T-helper 9 cell (primary cell): ENCODE measurements at places on chromosomes 2 and 18.
A peak's percentile ranks its signal among the peaks of the same experiment; 100 is the strongest.

DNA sequence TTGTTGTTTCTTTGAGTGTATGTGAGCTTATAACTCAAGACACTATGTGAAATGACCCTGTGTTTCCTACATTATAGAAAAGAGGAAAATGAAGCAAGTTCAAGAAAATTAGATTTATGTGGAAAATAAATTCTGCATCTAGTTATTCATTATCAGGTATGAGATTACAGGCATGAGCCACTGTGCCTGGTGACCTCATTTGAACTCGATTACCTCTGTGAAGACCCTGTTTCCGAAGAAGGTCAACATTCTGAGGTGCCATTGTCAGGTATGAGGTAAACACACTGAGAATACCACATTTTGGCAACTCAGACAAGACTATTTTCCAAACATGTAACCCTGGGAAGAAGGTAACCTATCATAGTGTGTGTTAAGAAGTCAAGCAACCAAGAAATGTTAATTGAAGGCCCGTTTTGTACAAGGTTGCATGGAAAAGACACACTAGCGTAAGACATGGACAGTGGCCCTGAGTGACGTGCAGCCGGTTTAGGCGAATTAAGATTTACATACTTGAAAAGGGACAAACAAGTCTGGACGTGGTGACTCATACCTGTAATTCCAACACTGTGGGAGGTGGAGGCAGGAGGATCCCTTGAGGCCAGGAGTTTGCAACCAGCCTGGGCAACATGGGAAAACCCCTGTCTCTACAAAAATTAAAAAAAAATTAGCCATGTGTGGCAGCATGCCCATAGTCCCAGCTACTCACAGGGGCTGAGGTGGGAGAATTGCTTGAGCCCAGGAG lies 186.6 kb downstream of the NEDD4L start:
- no peak for DNase-seq

- no peak for DNase-seq
These were observed 36.1 kb downstream of the MROH2A start for GRCh38 chr2:233814056-233814835.

DNA sequence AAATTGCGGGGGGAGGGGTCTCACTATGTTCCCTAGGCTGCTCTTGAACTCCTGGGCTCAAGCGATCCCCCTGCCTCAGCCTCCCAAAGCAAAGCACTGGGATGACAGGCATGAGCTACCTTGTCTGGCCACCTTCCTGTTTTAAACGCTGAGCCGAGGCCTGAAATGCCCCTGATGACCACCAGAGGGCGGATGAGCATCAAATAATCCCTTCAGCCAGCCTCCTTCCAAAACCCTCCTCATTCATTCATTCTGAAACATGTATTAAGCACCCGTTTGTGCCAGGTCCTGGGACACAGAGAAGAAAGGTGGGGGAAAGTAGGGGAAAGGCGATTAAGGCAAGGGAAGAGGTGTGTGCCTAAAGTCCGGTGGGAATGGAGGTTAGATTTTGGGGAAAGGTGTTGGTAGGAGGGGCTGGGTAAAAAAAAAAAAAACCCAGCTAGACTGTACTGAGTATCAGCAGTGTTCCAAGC lies 30.7 kb upstream of the PTMA start:
- DNase-seq = peak; percentile 76

DNA sequence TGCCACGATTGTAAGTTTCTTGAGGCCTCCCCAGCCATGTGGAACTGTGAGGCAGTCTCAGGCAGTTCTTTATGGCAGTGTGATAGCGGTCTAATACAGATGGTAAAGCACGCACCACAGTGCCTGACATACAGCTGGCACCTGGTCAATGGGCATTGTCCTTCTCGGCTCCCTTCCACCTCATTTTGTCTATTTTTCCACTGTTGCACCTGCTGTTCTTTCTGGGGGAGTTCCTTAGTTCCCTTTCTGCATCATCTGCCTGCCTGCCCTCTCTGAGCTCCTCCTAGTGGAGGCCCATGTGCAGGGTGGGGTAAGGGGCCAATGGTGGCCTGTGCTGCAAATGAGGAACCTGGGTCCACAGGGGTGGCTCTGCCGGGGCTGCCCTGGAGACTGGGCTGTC lies 157.6 kb downstream of the LPIN1 start:
- DNase-seq = no peak

DNA sequence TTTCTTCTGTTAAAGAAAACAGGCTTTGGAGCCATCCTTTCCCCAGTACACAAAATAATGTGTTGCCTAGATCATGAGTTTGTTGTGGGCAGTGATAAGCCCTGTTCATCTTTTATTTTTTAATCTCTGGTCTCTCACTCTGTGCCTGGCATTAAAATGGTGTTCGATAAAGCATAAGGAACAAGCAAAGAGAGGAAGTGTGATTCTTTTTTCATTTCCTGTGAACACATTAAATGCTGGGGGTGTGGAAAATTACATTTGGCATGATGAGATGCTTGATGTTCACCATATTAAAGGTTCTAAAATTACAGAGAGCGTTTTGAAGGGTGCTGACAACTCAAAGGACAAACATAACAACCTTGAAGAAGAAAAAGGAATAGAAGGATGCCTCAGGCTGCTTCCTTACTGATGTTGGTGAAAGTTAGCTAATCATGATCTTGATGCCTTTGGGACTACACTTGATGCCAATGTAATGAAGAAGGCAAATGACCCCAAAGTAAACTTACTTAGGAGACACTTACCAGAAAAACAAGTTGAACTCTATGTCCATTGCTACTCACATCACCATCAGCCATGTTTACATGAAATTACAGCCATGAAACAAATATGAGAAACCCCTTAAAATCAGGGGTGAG lies 33.0 kb downstream of the TMEFF2 start:
- DNase-seq = no peak

DNA sequence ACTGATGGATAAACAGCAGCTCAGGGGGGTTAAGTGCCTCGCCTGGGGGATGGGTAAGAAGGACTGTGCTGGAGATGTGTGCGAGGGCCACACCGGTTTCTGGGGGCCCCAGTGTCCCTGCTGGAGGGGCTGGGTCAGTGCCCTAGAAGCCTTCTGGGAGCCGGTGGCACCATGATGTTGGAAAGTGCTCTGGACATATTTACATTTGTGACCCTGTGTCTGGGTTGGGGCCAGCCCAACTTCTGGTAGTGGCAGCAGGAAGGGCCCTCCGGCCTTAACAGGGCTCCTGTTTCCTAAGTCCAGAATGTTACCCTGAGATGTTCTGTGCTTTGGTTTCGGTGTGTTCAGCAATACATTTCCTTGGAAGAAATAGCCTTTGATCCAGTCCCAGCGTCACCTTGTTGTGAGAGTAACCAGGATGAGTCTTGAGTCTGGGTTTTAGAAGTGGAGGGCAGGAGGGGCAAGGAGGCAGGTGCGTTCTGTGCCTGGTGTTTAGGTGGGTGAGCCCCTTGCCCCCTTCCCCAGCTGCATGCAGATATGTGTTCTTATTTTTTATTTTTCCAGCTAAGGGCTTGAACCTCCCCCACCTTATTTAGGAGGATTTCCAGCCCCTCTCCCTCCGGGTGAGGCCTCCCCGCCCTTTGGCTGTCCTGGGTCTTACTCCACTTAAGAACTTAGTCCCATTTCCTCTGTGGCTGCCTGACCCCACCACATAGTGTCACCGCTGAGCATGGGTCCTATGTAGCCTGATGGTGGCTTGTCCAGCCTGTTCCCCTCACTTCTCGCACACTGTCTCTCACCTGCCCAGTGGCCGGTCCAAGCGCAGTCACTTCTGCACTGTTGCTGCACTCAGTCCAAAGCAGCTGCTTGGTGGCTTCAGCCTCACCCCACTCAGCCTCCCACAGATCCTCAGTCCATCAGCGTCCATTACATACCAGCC lies 132.7 kb upstream of the HS6ST1 start:
- no peak for DNase-seq

GRCh38 chr2:83368916-83369315 lies 1090.2 kb downstream of the SUCLG1 start:
- no peak for DNase-seq

DNA sequence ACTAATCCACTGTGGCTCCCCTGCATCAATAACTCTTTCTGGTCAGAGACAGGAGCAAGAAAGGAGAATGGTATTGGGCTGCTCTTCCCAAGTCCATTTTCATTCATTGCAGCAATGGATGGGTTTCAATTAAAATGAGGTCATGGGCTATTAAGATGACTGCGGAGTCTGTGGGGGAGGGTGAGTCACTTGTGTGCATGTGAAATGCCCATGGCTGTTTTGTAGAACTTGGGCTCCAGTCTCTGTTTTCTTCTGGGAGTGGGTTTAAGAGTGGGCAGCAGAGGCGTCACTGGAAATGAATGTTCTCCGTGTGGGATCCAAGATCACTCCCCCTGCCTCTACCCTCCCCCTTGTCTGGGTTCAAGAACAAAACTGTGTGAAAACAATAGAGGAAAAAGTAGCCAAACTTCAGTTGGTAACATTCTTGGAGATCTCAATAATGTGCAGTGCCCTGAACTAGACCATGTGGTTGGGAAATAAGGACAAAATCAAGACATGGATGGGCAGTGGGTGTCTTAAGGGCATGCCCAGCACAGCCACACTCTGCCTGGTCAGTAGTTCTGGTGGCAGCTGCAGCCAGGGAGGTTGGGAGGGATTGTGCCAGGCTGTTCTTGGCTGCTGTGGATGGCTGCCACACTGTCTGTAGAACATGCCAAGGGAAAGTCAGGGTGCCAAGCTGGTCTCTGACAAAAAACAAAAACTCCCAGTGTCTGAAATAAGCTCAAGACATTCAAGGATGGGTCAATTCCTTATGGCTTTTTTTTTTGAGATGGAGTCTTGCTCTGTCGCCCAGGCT lies 68.2 kb upstream of the CXCR4 start:
- DNase-seq = no peak

DNA sequence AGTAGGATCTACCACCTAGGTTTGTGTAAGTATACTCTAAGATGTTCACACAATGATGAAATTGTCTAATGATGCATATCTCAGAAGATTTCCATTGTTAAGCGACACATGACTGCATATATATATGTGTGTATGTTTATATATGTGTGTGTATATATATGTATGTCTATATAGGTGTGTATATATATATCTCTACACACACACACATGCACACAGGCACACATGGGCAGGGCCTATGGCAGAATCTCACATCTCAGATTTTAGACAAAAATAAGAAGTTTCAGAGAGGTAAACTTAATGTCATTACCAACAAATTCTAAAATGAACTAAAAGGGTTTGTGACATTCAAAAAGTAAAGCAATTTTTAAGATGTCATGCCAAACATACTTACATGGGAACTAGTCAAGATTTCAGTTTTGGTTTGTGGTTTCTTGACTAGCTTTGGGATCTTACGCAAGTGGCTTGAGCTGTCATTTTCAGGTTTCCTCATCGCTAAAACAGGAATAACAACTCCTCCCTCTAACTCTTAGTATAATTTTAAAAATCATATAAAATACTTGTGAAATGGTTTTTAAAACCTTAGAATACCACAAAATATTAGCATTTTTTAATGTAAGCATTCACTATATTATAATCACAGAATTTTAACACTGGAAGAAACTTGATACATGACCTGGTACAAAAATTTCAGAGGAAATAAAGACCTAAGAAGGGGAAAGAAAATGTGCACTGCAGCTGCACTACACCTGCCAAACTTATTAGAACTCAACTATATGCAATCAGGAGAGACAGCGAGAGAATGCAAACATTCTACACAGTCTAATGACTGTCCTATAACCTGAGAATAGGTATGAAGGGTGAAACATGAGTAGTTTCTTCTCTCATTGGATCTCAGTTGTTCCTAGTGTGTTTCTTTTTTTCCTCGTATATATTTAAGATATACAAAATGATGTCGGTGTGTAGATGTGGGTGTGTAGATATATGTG lies 75.7 kb downstream of the TTC21B start:
- no peak for DNase-seq

- no peak for DNase-seq
These were observed 16.4 kb upstream of the MARCHF7 start for GRCh38 chr2:159695795-159696448.

DNA sequence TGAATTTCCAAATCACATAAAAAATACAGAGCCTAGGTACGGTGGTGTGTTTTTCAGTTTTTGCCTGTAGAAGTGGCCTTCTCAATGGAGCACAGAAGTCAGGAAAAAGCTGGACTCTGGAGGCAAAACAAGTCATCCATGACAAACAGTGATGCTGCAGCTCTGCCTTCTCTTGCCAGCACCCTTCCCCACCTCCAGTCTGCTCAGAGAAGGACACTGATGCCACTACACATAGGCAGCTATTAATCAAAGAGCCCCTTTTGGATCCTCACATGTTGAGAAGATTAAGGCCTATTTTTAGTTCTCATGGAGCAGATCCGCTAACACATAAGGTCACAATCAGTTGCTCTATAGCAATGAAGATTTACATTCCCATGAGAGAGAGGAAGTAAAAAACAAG lies 181.6 kb upstream of the GALNT5 start:
- no peak for DNase-seq

DNA sequence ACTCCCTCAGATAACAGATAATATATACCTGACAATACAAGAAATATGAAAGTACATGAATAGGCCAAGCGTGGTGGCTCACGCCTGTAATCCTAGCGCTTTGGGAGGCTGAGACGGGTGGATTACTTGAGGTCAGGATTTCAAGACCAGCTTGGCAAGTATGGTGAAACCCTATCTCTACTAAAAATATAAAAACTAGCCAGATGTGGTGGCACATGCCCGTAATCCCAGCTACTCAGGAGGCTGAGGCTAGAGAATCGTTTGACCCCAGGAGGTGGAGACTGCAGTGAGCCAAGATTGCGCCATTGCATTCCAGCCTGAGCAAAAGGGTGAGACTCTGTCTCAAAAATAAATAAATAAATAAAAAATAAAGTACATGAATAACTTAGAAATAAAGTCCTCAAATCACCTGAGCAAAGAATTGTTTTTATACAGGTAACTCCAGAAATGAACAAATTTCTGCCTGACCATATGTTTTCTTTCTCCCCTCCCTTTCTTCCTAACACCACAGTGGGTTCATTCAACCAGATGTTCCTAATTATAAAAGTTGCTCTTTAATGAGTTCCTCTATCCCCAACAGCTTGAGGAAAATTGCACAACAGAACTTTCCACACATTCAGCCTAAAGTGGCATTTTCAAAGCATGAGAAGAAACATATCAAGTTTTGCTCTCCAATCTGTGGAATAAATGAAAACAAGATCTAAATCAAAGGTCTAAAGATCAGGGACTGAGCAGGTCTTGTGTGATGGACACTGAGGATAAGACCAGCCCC lies 33.6 kb upstream of the AP1S3 start:
- no peak for DNase-seq

DNA sequence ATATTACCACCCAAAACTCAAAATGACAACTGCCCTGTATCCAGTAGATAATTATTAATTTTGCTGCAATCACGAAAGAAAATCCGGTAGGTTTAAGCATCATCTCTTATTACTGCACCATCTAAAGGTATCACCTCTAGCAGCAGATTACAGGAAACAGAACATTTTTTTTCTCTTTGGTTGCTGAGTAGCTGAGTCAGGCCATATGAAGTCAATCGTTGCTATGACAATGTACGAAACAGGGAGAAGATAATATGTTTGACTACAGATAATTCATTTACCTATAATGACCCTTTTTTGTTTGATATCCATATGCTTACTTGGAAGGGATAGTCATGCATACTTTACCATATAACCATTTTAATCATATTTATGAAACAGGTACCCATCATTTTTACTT lies 831.6 kb upstream of the CHAC2 start:
- DNase-seq = no peak
